Stimulated activated CD4-positive, alpha-beta T cell treated with anti-CD3 and anti-CD28 coated beads, Interleukin-12 subunit alpha, Interleukin-12 subunit beta, amount 100 ng/mL, for 4 hours (primary cell): ENCODE measurements at places on chromosomes 7 and 10.

GRCh38 chr7:71750290-71750689, 618.3 kb downstream of the GALNT17 start:
- no peak for DNase-seq

- peak; percentile 52 for DNase-seq
These were observed 29.5 kb upstream of the ANKRD2 start for GRCh38 chr10:97543025-97543546.

GRCh38 chr7:102455596-102455995, 9.1 kb downstream of the ALKBH4 start:
- no peak for DNase-seq

DNA sequence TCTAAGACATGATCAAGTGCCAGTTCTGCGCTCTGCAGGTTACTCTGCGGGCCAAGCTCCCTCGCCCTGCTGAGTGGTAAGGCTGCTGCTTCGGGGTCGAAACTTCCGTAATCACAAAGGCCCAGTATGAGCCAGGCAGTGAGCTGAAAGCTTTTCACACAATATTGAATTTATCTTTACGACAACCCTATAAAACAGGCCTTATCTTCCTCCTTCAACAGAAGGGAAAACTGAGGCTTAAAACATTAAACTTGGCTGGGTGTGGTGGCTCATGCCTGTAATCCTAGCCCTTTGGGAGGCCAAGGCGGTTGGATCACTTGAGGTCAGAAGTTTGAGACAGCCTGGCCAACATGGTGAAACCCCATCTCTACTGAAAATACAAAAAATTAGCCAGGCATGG, 83.3 kb downstream of the FAM107B start:
- DNase-seq = no peak

DNA sequence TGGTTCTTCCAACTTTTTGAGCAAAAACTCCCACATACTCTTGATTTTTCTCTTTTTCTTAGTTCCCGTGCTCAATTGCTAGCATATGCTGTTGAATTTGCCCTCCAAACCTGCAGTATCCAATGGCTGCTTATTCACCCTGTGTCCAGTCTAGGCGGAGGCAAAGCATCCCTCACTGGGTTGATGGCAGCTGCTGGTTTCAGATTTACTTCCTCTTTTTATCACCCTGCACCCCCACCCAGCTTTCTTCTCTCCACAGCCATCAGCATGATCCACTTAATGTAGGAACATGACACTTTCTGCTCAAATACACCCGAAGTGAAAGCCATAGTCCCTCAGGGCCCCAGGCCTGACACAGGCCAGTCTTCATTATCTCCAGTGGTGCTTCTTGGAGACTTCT, 87.6 kb upstream of the ADARB2 start:
- no peak for DNase-seq

DNA sequence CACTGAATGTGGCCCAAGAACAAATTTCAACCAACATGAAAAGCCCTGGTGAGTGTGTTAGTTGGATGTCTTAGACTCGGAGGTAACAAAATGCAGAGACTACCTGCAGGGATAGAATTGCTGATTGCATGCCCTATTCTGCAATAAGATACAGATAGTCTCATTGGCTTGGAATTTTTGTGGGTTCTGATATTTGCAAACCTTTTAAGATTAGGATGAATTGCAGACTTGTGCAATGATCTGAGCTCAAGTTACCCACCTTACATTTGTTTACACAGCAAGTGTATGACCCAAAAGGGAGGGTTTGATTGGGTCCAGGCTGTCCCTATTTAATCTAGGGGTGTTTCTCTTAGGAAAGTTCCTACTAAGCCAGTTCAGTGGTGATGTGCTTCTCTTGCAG, 45.4 kb downstream of the GPR37 start:
- no peak for DNase-seq

GRCh38 chr10:3426190-3426845, 253.7 kb upstream of the PITRM1 start:
- no peak for DNase-seq

- DNase-seq = no peak
These were observed 18.4 kb downstream of the RBM48 start for GRCh38 chr7:92546856-92547497.

- no peak for DNase-seq
These were observed 123.7 kb upstream of the FAM3C start for GRCh38 chr7:121519548-121520521.

GRCh38 chr7:92633211-92633906, 43.2 kb upstream of the FAM133B start:
- DNase-seq = no peak

DNA sequence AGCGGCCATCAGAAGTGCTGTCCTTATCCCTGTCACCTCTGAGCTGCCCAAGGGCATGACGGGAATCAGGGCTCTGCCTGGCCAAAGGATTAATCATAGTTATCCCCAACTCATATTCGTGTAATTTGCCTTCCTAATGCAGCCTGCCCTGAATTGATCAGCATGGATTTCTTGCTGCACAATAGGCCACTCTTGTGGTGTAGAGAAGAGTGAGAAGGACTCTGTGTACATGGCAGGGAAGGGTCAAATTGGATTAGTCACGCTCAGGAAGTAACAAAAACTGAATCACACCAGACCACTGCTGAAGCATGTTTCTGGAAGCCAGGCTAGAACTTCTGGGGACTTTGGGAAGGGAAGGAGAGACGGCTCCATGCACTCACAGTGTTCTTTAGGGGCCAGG, 227.0 kb downstream of the BUB3 start:
- no peak for DNase-seq

DNA sequence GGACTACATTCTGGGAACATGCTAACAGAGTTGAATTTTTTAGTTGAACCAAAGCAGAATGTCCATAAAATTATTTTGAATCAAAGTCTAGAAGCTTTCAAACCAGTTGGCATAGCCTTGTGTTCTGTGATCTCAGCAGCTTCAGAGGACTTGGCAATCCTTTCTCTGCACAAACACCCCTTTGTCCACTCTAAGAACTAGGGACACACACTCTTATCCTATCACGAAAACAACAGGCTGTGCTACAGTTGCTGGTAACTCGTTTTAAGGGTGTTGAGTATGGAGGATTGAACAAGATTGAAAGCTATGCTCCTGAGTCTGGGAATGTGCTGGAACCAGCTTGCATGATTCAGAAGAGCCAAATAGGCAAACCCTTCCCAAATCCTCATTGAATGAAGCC, 76.4 kb upstream of the PRSS58 start:
- DNase-seq = no peak

DNA sequence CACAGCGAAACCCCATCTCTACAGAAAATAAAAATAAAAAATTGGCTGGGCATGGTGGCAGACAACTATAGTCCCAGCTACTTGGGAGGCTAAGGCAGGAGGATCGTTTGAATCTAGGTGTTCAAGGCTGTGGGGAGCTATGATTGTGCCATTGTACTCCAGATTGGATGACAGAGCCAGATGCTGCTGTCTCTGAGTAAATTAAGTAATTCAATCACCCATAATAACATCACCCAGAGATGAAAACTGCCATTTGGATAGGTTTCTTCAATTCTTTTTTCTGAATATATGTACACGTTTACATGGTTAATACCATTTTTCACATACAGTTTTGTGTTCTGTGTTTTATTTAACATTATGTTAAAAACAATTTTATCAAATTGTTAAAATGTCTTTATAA, 79.3 kb downstream of the WIPF3 start:
- no peak for DNase-seq

GRCh38 chr10:80158598-80159127, 26.1 kb downstream of the PLAC9 start:
- DNase-seq = no peak

- no peak for DNase-seq
These were observed 57.3 kb upstream of the GSAP start for GRCh38 chr7:77473229-77474005.

DNA sequence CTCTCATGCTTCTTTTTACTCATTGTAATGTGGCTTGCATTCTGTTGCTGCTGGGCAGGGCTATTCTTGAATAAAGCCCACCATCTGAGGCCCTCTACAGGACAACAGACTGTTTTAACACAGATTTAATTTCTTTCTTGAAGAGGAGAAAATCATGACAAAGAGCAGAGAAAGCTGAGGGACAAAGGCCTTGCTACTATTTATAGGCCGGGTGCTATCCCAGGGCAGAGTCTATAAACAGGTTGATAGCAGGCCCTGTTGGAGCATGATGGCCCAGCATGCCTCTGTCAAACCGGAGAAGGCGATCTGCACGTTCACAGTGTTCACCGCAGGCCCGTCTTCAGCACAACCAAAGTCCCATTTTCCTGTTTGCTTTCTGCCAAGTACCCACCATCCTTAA, 3.0 kb downstream of the VIPR2 start:
- no peak for DNase-seq

DNA sequence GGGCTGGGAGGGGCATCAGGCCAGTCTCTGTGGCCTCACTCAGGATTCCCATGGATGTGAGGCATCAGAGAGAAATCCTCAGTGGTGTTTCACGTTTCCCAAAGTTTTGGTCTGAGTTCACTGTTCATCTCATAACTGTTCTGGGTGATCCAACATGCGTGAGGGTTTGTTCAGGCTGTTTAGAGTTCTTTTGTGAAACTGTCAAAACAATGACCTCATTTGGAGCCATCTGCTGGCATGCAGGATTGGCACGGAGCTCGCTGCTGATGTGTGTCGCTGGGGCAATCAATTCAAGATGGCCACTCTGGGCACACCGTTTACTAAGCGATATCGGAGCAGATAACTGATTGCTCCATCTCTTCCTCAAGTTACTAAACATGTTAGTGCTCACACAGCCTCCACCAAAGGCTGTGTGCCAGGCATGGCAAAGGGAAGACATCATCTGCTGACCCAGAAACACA, 365.6 kb downstream of the WDR11 start:
- no peak for DNase-seq

GRCh38 chr7:127927348-127927696, 103.9 kb downstream of the LRRC4 start:
- no peak for DNase-seq

- DNase-seq = no peak
These were observed 120.3 kb upstream of the TMEM106B start for GRCh38 chr7:12090757-12091221.

DNA sequence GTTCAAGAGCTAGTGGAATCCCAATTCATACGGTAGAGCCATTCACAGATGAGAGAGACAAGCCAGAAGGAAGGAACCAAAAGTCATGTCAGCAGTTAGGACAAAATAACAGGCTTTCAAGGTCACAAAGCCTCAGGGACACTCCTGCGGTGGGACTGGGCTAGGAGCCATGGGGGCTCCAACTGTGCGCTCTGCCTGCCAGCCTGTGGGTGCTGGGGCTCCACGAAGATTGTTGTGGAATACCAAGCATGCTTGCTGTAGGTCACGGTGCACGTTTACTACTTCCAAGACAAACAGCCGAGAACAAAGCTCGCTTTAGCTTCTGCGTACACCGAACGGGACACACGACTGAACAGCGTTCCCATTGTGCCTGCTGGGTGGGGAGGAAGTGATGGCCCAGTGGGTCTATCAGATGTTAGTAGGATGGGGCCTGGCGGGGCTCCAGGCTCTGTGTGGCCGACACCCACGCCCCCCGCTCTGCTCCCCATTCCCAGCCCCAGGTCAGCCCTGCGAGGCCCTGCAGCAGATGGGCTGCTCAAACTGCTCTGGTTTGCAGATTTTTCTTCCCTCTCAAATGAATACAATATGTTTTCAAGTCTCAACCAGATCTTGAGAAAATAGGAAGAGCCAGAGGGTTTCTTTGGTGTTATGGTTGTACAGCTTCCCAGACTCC, 158.9 kb downstream of the EGFR start:
- DNase-seq = no peak

DNA sequence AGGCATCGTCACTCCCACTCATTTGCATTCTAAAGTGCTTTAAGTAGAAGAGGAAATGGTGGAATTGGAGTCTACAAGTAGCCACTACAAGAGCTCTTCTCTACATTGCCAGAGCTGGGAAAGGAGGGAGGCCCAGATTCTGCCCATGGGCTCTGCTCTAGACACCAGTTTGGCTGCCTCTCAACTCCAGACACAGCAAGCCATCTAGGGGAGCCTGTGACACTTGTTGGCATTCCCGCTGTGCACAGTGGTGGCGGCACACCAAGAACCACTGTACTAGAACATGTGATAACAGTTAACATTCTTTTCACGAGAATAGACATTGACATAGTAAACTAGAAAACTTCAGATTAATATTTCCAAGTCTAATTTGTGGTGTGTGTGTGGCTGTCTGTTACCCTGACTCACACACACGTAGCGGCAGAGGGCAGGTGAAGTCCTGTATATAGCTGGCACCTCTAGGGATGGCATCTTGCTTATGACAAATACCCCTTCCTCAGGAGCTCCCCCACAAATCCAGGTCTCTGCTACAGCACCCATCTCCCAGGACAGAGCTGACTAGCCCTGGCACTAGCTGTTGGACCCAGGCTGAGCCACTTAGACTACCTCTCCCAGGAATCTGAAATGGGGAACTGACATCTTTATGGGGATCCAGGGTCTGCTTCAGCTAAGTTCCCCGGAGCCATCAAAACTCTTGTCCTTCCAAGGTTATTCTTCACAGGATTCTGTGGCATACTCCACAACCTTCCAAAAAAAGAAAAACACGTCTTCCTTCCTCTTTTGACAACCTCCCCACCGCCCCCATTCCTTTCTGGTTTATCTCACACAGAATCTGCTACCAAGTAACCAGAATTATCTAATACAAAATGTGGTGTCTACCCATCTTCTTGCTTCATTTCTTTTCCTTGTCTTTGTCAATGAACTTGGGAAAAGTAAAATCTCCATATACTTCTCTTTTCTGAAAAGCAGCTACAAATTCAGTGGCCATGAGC, 54.7 kb upstream of the MRLN start:
- DNase-seq = no peak

DNA sequence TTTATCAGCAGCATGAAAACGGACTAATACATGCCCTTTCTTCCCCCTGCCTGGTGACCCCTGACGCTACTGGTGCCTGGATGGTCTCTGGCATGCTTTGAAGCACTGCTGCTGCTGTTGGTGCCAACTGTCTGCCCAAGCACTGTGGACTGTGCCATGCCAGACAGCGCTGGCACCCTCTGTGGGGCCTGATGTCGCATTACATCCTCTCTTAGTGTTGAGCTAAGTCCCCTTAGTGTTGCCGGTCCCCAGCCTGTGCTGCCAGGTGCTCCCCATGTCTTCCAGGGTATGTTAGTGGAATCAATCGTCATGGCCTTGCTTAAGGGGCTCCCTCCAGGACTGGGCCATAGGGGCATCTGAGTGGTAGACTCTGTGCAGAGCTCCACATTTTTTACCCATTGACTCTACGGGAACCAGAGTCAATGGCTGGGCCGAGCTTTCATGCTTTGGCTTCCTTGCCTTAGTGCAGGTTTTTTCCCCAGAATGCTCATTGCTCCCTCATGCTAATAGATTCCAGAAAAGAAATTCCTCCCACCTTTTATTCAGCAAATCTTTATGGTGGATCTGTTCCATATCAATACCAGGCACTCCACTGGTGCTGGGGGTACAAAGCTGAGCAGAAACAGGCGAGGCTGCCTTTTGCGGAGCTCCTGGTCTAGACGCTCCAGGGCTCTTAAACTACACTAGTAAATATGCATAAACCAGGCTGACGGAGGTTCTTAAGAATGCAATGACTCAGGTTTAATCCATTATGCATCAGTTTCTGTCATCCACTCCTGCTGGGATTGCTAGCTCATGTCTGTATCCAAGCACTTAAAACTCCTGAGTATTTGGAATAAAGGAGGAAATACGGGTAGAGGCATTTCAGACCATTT, 21.8 kb upstream of the MRC1 start:
- no peak for DNase-seq
